ENCODE measurements at places on chromosomes 13 and 19.

DNA sequence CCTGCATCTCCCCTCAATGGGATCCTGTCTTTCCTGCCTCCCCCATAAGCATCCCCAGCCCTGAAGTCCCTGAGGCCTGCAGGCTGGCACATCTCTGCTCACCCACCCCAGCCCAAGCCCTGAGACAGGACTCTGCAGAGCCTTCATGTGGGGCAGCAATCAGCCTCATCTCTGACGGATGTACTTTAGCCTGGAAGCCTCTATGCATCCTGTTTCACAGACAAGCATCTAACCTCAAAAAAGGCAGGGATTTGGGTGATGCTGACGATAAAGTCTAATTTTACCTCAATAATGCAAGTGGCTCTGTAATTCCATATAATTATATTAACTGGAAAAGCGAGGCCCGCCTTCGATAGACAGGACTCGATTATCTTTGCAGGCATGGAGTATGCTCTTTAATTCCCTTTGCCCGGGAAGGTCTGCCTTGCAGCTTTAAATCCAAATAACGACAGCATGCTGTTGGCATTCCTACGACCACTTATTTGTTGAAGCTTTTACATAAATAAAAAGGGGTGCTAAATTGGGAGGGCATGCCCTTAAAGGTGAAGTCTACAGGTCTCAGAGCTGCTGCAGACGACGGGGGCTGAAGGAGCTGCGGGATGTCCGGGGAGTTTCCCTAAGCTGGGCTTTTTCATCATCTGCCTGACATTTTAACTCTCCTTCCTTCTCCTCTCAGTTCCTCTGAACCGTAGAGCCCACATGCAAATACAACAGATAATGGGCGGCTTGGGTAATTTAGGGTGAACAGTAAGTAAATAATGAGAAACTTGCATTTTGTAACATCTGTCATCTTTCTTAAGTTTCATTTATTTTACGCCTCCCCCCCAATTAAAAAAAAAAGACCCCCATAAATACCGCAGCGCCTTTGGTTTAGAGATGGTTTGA is 211.5 kb downstream of the URI1 start:
- no peak for DNase-seq

- no peak for DNase-seq
Measured at GRCh38 chr19:15976836-15977689, 28.3 kb downstream of the OR10H4 start.

DNA sequence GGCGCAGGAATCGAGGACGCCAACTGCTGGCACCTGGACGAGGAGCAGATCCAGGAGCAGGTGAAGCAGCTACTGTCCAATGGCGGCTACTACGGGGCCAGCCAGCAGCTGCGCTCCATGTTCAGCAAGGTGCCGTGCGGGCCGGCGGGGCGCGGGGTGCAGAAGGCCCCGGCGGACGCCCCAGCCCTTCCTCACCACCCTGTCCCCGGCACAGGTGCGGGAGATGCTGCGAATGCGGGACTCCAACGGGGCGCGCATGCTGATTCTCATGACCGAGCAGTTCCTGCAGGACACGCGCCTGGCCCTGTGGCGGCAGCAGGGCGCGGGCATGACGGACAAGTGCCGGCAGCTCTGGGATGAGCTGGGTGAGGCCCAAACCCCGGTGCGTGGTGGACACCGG is 13.6 kb downstream of the ZSWIM4 start:
- no peak for DNase-seq

- DNase-seq: no peak
Measured at GRCh38 chr13:76646946-76647345, 239.3 kb downstream of the KCTD12 start.

Measured in dorsolateral prefrontal cortex (tissue), 122 donors.